CD4-positive, alpha-beta T cell treated with Interleukin-4 for 1 hour (primary cell): ENCODE measurements at places on chromosomes 3 and 15.

GRCh38 chr3:41681479-41681878 is 280.4 kb downstream of the ULK4 start:
- DNase-seq = no peak

- DNase-seq = no peak
These were observed 141.7 kb downstream of the TJP1 start for GRCh38 chr15:29680465-29681165.

GRCh38 chr3:14783480-14784086 is 35.2 kb upstream of the FGD5 start:
- DNase-seq = no peak

DNA sequence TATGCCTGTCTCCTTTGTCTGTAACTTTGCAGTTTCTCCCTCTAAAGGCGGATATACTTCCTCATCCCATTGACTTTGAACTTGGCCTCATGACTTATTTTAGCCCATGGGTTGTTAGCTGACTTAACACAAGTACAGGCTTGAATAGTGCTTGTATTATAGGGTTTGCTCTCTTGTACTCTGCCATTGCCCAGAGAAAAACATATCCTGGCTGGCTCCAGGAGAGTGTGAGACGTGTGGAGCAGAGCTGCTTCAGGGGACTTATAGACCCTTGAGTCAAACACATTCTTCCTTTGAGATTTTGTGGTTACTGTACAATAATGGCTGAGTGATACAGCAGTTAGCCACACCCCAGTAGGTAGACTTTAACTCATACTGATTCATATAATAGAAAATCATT is 124.0 kb downstream of the RAP2B start:
- no peak for DNase-seq

DNA sequence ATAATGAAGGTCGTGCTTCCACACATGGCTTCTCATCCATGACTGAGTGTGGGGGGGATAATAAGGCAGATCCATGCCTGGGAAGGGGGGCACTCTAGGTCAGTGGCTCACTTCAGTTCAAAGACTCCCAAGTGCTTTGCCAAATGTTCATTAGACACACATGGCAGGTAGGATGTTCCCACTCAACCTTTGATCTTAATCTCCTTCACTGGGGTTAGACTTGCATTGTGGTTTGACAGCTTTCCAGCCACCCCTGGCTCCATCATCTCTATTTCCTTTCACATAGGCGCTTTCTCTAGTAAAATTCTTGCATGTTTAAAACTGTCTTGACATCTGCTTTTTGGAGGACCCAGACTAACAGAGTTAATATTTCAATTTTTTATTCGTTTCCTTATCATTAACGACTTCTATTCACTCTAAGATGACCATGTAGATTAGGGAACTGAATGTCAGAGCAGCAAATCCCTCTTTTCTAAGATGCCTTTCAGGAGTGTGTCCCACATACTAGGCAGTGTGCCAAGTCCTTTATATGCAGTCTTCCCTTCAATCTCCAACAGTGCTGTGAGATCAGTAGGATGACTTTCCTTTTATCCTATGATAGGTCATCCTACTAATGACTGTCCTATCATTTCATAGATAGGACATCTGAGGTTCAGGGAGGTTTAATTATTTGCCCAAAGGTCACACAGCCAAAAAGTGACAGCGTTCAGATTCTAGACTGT is 57.9 kb downstream of the BTD start:
- DNase-seq = no peak

- DNase-seq = no peak
These were observed 75.2 kb downstream of the CGNL1 start for GRCh38 chr15:57451555-57451954.

GRCh38 chr3:11638495-11639358 is 5.0 kb downstream of the VGLL4 start:
- no peak for DNase-seq

GRCh38 chr3:46501702-46502101 is 3.9 kb downstream of the RTP3 start:
- no peak for DNase-seq

DNA sequence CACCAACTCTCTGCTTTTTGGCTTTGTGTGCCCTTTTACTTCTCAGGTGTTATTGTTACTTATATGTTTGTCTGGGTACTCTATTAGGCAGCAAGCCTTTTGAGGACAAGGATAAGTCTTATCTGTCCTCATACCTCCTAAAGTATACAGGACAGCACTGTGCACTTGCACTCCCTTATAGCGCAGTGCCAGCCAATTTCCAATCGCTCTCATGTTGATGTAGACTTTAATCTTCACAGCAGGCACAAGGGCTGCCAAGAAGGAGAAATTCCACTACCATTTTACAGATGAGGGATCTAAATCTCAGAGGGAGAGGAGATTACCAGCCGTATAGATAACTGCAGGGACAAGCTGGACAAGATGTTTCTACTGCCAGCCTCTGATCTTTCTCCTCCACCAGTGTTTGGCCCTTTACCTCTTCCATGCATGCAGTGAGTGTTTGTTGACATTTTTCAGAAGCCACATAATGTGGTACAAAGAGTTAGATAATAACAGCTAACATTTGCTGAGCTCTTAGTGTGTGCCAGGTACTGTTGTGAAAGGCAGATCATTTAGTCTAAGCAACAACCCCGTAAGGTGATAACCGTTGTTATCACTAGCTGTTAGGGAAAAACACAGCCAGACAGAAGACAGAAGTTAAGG is 30.1 kb downstream of the SST start:
- DNase-seq = no peak

DNA sequence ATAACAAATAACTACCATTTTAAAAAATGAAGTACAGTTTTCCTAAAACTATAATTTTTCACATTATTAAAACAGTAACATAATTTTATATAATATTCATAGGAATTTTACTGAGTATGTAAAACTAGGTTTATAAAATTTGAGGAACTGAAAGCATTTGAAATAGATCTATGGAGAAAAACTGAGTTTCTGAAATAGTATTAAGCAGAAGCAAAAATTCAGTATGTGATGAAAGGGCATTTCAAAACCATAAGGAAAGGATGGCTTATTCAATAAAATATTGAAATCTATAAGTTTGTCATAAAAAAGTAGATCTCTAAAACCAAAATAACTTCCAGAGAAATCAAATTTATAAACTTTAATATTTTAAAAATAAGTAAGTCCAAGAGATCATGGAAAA is 53.4 kb downstream of the GBE1 start:
- DNase-seq = no peak

DNA sequence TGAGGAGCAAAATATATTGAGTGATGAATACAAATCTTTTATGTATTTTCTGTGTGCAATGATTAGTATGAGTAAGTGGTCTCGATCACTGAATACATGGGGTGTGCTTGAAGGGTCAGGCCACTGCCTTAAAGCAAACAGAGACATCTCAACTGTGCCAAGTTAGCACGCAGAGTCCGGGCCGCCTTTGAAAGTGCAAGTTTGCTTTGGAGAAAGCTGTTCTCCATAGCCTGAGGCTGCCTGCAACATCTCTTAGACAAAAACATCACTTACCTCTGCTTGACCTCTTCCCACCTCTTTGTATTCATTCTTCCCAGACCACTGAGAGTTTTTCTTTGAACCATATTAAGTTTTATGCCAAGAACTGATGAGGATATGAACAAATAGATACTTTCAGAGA is 267.0 kb downstream of the ZBTB20 start:
- no peak for DNase-seq

GRCh38 chr15:39719109-39719508 is 63.5 kb downstream of the FSIP1 start:
- DNase-seq = no peak

- DNase-seq = no peak
These were observed 2.4 kb upstream of the VIPR1 start for GRCh38 chr3:42500091-42500490.

DNA sequence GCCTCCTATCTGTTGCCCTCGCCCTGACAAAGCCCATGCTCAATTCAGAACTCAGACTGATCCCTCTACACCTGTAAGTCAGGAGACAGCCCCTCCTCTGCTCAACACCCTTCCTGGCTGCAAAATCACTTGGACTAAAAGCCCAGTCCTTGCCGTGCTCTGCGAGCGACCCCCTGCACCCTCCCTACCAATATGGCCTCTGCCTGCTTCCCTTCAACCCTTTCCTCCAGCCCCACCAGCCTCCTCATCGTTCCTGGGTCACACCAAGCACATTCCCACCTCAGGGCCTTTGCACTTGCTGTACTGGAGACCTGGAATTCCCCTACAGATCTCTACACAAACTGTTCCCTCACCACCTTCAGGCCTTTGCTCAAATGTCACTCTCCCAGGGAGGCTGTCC is 5.2 kb upstream of the SSUH2 start:
- DNase-seq = no peak

DNA sequence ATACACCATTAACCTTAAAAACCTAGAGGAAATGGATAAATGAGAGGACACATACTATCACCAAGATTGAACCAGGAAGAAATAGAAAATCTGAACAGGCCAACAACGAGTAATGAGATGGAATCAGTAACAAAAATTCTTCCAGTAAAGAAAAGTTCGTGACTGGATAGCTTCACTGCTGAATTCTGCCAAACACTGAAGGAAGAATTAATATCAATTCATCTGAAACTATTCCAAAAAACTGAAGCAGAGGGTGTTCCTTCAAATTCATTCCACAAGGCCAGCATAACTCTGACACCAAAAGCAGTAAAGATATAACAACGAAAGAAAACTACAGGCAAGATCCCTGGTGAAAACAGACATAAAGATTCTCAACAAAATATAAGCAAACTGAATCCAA is 195.8 kb upstream of the GPR149 start:
- DNase-seq = no peak

DNA sequence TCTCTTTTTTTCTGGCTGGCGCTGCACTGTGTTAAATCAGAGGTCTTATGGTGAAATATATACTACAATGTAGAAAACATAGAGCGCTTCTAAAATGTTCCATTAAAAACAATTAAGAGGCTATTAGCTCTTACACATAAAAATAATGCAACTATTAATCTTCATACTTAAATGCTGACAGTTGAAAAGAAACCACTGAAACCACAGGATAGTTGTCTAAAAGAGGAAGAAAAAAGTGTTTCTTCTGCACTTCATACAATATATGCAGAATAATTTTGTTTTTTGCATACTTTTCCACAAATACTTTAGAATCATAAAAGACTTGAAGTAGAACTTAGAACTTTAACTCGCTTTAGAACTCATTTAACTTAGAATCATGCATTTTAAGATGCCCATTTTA is 170.5 kb downstream of the PYDC2 start:
- no peak for DNase-seq
